ENCODE measurements at places on chromosomes 5 and 9.

- DNase-seq, result no peak
Observed at GRCh38 chr5:65126542-65127069, 355.1 kb downstream of the ADAMTS6 start.

GRCh38 chr9:116639251-116639741 lies 47.8 kb upstream of the TRIM32 start:
- DNase-seq, result peak; percentile 70

DNA sequence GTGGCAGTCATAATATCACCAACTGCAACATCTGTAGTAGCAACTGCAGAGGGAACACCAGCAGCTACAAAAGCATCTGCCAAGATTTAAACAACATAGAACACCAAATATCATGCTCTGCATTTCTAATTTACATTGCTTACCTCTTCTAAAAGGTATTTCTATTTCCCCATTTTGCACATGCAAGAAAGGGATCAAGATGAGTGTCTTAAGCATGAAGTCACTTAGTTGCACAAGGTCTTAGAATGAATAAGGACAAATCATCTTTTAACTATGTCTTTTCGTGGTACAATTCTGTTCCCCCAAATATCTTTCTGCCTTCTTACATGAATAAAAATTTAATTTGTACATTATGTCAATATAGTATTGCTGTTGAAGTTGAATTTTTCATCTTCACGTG lies 1746.4 kb downstream of the EFNA5 start:
- peak; percentile 53 for DNase-seq

DNA sequence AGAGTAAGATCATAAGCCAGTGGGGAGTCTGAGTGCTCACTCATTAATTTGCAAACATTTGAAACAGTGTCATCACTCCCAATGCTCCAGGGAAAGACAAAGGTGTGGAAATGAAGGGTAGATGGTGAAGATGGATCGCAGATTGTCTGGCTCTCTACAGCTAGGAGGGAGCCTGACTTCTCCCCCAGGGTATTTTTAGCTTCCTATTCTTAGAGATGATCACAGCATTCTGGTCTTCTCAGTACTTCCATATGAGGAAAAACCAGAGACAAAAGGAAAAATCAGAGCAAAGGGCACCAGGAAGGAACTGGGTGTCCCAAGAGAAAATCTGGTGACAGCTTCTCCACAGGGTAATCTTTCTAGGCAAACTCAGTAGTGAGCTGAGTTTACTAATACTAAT lies 401.9 kb upstream of the GRIA1 start:
- DNase-seq, result no peak

DNA sequence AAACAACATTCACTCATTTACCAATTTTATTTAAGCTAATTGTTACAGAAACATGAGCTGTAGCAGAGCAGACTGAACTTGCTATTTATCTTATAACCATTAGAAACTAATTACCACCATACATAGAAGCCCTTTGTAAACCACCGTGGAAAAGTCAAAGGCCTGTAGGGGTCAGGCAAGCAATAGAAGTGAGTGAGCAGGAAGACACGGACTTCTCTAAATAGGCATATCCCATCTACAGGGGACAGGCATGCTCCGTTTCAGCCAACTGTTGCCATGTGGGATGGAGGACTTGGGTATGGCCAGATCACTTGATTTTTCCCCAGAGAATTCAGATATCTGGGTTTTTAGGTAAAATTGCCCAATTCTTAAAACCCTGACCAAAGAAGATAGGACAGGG lies 44.8 kb downstream of the PRRC1 start:
- peak; percentile 36 for DNase-seq

- DNase-seq, result no peak
Observed at GRCh38 chr5:181259283-181259682, 1.7 kb downstream of the TRIM52 start.

- DNase-seq, result peak; percentile 59
Observed at GRCh38 chr5:103487218-103487617, 75.4 kb downstream of the NUDT12 start.

DNA sequence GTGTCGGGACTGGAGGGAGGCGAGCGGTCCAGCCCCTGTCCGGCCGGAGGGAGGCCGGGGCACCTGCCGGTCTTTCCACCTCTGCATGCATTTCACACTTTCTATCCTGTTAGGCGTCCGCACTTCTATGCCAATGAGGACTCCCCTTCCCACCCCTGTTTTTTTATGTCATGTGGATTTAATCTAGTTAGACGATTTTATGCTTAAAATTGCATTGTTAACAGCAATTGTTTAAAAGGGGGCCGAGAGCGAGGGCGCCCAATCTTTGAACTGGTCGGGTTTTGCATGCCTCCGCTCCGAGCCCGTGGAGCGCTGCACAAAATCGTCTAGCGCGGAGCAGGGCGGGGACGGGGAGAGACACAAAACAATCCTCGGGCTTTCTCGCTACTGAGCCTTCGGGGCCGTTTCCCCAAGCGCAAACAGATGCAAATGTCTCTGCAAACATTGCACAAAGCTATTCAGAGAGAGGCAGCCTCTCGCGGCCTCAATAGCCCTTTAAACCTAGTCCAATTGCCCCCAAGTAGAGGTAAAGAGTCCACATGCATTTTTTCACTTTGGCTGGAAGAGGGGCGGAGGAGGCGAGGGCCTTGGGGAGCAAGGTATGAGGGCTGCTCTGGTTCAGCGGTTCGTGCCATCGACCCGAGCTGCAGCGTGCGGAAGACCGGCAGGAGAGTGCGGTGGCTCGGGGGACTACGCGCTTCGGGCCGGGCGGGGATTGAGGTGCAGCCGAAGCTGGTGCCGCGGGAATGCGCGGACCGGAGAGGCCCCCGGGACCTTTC lies 37.5 kb upstream of the TIFAB start:
- no peak for DNase-seq

DNA sequence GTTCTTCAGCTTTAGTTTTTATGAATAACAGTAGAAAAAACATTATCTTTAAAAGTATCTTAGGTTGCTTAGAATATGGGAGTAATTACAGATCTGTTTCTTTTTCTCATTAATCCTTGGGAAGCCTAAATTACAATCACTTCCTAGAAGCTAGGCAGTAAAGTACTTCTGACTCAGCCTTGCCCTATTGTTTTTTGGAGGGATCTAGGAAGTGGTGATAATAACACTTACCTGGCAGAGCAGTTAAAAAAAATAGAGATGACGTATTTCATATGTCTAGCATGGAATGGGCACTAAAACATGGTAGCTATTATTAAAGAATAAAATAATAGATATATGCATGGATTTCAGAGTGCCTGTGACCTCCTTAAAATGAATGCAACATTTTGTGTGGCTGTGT lies 8.2 kb upstream of the FST start:
- no peak for DNase-seq

DNA sequence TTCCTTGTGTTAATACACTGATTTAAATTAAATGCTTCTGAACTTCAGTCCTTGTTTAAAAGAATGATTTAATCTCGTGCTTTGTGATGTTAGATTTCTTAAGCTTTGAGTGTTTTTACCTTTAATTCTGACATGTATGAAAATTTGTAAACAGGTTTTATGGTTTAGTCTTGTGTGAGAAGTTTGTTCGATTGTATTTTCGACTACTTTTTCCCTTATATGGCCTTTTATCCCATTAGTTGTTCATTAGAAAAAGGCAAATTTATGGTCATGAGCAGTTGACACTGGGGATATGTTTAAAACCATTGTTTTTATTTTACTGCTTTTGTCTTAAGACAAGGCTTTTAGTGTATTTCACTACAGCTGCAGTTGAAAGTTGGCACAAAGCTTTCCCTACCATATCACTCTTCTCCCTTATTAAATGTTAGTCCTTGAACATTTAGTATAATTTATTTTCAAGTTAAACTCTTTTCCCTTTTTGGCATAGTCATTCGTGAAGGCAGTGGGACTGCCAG lies 3.3 kb downstream of the UBE2R2 start:
- no peak for DNase-seq

DNA sequence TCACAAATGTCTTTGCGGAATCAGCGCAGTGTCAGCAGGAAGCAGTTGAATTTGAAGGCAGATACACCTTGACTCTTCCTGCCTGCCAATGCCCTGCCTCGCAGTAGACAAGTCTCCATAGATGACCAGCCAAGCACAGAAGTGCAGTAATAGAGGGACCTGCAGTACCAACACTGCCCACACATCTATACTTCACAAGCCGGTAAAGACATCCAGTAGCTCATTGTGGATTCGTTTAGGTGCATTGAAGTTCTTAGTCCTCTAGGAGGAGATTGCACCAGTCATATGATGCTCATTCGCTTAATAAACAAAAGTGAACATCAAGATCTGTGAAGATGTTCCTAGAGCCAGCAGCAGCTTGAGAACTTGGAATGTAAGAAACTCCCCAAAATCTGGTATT lies 7.1 kb upstream of the IFNA2 start:
- no peak for DNase-seq

DNA sequence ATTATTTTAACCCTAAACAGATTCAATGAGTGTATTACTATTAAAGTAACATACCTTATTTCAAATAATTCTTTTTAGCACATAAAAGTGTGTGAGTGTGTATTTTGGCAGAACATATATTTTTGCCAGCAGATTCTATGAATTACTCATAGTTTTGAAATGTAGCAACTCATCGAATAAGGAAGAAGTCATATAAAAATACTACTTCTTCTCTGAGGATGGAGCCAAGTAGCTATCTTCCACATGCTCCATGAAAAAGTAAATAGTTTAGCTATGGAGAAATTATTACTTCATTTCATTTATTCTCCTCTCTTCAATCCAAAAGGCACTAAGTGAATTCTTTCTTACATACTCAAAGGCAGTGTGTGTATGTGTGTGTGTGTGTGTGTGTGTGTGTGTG lies 1090.4 kb upstream of the CDH6 start:
- DNase-seq, result peak; percentile 24

- no peak for DNase-seq
Observed at GRCh38 chr5:75536694-75537360, 25.1 kb downstream of the POLK start.

DNA sequence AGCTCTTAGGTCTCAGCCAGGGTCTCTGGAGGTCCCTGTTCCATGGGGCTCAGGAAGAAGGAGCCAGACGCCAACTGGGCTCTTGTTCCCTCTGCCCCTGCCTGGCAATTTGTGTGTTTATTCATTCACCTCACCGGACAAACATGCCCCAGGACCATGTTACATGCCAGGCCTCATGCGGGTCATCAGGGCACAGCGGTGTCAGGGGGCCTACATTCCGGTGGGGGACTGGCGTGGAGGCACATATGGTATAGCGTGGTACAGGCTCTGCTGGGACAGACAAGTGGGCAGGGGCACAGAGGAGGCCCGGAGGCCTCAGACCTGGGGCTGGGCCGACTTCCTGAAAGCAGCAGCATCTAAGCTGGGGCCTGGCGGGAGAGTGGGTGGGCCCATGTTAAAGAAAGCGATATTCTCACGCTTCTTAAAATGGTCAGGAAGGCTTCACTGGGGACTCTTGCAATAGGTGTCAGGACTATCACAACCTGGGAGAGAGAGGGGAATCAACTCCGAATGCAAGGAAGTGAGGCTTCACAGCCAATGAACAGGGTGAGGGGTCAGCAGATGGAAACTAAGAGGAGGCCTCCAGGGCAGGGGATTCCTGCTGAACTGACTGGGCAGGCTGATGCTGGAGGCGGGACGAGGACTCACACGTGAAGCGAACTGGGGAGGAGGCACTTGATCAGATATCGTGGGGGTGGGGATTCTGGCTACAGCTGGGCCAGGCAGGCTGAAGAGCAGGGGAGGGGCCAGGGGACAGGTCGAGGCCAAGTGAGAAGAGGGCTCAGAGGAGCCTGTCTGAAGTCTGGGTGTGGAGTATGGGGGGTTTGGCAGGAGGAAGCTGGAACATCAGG lies 41.9 kb downstream of the NCS1 start:
- peak; percentile 17 for DNase-seq

DNA sequence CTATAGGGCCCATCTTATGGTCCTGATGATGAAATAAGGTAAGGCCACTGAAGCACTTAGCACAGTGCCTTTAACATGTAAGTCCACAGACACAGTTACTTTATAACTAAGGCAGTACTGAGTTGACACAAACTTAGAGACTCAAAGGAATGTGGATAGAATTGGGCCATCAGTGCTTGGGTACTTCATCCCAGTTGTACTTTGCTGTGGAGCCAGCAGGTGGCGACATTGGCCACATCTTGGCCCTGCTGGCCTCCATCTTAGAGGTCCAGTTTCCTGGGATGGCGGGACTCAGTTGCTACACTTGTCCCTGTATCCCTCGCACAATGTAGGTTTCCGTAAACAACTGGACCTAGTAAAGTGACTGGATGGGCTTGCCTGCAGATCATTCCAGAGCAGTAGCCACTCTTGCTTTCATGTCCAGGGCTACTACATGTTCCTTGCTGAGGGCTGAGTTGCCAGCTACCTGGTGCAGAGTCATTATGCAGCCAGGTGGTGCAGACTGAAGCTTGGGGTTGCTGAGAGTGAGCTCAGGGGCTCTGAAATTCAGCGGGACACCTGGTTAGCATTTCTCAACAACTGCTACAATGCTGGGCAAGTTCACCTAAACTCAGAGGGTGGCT lies 10.6 kb downstream of the MTAP start:
- peak; percentile 77 for DNase-seq

DNA sequence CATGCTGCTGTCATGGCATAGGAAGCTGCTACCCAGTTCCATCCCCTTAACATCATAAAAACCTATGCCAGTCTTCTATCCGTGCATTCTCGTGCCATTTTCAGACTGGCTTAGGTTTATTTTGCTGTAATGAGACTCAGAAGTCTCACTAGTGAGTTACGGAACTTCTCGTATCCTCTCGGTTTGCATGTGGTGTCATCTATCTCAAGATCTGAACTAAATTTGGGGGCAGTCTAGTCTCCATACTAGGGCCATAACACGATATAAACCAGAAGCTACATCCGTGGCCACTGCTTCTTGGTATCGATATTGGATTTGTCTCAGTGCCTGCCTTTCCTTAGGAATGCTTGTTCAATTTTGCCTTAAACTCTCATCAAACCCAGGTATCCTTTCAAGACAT lies 771.2 kb upstream of the CDH10 start:
- no peak for DNase-seq

- peak; percentile 63 for DNase-seq
Observed at GRCh38 chr5:15966651-15967050, 212.9 kb downstream of the MARCHF11 start.

- DNase-seq, result peak; percentile 36
Observed at GRCh38 chr5:131379723-131380122, 115.9 kb downstream of the CDC42SE2 start.

DNA sequence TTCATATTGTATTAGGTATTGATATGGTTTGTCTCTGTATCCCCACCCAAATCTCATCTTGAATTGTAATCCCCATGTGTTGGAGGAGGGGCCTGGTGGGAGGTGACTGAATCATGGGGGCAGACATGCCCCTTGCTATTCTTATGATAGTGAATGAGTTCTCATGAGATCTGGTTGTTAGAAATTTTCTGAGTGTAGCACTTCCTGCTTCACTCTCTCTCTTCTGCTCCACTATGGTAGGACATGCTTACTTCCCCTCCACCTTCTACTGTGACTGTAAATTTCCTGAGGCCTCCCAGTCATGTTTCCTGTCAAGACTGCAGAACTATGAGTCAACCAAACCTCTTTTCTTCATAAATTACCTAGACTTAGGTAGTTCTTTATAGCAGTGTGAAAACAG lies 187.4 kb upstream of the SLC24A2 start:
- no peak for DNase-seq

Data from fibroblast of lung (primary cell).